Muscle of back (tissue), 13 donors: ENCODE measurements at places on chromosomes 6 and 20. TPM values are rescaled to one million over a fixed set of nuclear protein-coding genes. Genes with fewer than 3 reads are reported as not detected.
A peak's percentile ranks its signal among the peaks of the same experiment; 100 is the strongest.

DNA sequence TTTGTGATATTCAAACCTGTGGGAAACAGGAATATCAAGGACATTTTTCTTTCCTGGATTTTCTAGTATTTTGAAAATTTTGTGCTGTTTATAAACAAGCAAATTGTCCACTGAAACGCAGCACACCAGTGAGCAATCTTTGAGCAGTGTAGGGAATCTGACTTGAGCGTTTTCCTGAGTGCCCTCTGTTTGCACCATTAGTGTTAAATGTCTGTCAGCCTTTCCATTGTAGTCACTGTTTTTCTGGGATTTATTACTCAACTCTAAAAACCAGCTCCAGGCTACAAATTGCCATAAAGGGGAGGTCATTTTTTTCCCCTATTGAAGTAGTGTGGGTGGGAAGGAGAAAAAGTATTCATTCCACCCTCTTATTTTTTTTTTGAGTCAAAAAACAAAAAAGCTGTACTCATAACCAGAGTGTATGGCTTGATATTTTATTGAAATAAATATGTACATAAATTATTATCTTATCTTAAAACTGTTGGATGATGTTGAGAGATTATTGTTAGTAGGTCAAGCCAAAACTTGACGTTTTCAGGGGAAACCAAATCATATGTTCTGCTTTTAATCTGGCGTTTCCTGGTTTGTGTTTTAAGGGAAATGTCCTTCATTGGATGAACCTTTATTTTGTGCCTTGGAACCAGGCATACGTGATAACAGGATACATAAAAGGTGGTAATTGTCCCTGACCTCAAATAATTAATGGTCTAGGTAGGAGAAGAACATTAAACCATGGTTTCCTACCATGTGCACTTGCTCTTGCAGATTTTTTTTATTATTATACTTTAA, 51.8 kb downstream of the TSHZ2 start:
- DNase-seq = no peak

GRCh38 chr20:9838035-9838377, 870 bp downstream of the PAK5 start:
- no peak for DNase-seq

DNA sequence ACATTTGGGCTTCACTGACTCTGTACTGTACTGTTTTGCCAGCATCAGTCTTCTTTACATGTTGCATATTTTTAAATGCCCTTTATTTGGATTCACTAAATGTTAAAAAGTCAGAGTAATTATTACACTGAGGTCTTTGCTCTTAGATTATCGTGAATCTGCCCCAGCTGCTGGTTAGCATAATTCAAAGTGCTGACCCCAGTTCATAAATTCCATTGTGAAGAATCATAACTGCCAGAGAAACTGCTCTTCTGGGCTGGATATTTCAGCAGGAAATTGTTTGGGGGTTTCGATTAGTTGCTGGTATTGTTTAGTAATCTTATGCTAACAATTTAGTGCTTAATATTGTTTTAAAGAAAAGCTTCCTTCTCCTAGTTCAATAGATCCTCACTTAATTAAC, 682.1 kb upstream of the MAP3K7 start:
- DNase-seq = no peak

DNA sequence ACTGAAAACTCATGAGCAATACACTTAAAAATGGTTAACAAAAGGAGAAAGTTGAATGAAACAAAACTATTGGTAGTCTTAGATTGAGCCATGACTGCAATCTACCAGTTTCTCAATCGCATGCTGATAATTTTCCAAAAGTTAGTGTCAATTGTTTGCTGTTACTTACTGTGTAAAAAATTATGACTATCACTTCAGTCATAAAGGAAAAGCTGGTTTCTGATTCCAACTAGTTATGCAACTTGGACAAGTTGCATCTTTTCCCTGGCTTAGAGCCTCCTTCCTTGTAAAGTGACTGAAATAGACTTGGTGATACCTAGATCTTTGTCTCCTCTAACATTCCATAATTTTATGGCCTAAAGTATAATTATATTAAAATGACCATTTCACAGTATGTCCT, 88.3 kb upstream of the PAK5 start:
- peak; percentile 11 for DNase-seq

The SNAP25 gene
- polyA plus RNA-seq = 6.5 TPM

The TRAM2 gene
- 20.1 TPM for polyA plus RNA-seq

The TEAD3 gene
- polyA plus RNA-seq = 54.7 TPM

The PBOV1 gene
- not detected for polyA plus RNA-seq
